ENCODE measurements at places on chromosomes 4 and X.

- no peak for DNase-seq
Measured at GRCh38 chr4:147765121-147765529, 33.2 kb downstream of the ARHGAP10 start.

- no peak for DNase-seq
Measured at GRCh38 chrX:43560247-43560946, 95.7 kb upstream of the MAOA start.

DNA sequence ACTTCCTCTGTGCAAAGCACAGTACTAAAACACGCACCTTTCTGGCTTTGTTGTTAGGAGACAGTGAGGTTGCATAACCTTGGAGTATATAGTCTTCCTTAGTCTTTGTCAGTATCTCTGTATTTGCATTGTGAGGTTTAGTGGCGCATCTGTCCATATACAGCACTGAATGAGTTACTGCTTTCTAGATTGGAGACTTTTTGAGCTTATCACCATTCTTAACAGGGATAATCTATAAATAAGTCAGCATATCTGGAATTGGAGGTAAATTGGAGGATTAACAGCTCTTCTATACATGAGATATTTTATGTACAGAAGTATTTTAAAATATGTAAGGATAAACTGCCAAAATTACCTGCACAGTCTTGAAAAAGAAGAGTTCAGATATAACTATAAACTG, 4.3 kb downstream of the FHDC1 start:
- DNase-seq, result no peak

GRCh38 chr4:153794006-153794405, 5.1 kb upstream of the SFRP2 start:
- DNase-seq, result no peak

DNA sequence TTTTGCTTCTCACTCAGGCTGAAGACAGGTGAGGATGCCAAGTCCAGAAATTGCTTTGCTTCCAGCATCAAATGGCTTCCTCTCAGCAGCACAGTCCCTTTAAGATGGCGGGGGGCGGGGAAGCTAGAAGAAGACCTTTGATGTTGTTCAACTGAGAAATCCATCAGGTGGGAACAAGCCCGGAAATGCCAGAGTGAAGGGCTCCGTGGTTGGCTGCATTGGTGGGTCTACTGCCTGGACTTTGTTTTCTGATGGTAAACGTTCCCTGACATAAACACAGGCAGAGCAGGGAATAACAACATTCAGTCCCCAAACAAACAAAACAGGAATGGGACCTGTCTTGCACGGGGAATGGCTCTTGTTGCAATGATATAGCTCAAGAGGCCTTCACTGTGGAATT, 37.3 kb downstream of the APLN start:
- DNase-seq, result no peak

DNA sequence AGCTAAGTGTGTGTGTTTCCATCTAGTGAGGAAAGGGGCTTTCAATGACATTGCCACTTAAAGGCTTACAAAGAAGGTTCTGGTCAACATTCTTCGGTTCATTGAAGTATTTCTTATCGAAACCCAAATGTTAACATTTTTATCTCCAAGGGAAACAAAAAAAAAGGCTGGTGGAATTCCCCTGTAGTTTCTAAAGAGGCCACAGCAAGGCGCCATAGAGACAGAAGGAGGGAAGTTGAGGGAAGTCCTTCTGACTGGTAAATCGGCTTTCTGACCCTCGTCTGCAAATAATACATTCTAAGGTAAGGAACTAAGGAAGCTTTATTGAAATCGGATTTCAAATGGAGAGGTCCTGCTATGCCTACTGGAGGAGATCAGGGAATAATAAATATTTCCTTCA, 1.7 kb upstream of the ZFP42 start:
- DNase-seq, result no peak

DNA sequence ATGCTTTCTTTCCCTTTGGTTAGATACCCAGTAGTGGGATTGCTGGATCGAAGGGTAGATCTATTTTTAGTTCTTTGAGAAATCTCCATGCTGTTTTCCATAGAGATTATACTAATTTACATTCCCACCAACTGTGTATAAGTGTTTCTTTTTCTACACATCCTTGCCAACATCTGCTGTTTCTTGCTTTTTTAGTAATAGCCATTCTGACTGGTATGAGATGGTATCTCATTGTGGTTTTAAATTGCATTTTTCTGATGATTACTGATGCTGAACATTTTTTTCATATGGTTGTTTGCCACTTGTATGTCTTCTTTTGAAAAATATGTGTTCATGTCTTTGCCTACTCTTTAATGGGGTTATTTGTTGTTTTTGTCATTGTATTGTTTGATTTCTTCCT, 6.6 kb upstream of the AGA start:
- peak; percentile 92 for DNase-seq

- no peak for DNase-seq
Measured at GRCh38 chr4:100728861-100729260, 211.0 kb upstream of the EMCN start.

DNA sequence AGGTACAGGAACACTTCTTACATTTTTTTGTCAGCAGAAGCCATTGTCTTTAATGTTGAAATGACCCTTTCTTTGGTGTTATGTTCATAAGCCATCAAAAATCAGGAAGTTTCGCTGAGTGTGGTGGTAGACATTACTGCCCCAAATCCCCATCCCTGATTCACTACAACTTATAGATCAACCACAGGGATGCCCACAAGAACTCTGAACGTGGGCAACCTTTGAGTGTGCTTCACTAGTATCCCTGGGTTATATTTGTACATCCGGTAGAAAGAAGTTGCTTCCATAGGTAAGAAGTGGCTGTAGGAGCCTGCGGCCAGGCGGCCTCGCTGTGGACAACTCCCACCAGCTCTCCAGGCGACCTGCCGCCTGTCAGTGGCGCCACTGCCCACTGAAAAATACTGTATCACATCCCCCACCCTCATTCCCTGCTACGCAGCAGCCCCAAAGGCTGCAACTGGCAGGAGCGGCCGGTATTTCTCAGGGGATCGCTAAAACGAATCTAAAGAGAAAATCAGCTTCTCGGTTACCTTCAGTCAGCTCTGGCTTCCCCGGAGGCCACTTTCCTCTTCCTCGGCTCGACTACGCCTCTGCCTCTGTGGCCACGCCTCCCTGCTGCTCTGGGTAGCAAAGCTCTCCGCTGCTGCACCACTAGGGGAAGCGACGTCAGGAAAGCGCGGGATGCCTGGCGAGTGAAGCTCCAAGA, 13.9 kb upstream of the ETDC start:
- DNase-seq, result peak; percentile 37
